Kidney epithelial cell (primary cell): ENCODE measurements at places on chromosomes 11 and 22. TPM values are rescaled to one million over a fixed set of nuclear protein-coding genes. Genes with fewer than 3 reads are reported as not detected.

- DNase-seq: no peak
These were observed 18.8 kb downstream of the LRP4 start for GRCh38 chr11:46899501-46900025.

GRCh38 chr11:2721210-2721916 lies 21.6 kb upstream of the KCNQ1OT1 start:
- DNase-seq: no peak

GRCh38 chr11:95697614-95698408 lies 91.8 kb downstream of the FAM76B start:
- no peak for DNase-seq

DNA sequence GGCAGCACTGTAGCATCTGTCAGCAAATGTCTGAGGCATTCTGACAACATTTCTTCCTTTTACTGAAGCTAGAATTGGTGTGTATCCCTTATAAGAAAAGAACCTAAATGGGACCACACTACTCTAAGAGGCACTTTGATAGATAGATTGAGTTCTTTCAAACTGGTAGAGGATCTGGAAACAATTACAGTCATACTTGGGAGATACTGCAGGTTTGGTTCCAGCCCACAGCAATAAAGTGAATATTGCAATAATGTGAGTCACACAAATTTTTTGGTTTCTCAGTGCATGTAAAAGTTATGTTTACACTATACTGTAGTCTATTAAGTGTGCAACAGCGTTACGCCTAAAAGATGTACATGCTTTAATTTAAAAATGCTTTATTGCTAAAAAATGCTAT lies 96.9 kb downstream of the SBF2 start:
- no peak for DNase-seq

GRCh38 chr11:70532731-70533130 lies 134.4 kb downstream of the CTTN start:
- DNase-seq: no peak

DNA sequence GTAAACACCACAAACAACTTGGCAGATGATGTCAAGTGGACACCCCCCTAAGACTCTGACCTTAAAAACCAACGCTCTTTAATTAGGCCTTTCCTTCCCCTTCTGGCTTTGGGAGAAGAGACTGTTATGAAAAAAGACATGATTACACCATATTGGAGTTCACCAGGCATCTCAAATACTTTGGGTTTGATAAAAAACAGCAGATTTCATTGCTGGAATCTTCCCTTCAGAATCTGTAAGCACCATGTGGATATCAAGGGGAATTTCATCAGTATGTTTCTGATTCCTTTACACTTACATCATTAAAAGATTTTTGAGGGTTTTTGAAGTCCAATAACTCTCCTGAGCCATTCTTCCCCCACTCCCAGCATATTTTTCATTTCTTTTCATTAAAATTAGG lies 85.6 kb downstream of the KIRREL3 start:
- DNase-seq: no peak

DNA sequence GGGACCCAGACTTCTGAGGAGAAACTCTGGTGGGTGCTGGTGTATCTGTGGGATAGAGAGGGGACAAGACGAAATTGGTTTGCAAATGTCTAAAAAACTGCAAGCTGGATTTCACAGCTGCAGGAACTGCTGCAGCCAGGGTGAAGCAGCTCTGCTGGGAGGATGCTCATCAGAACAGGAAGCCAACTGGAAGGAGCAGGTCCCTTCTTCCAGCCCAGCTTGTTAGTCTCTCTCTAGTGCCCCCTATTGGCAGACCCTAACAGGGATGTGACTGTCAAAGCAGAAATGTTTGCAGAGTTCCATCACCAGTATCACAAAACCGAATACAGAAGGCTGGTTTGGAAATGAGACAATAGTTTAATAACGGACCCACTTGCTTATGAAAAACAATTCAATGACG lies 74.8 kb upstream of the SLC22A12 start:
- no peak for DNase-seq

- DNase-seq: no peak
These were observed 1007.7 kb downstream of the BRD1 start for GRCh38 chr22:48819961-48820360.

DNA sequence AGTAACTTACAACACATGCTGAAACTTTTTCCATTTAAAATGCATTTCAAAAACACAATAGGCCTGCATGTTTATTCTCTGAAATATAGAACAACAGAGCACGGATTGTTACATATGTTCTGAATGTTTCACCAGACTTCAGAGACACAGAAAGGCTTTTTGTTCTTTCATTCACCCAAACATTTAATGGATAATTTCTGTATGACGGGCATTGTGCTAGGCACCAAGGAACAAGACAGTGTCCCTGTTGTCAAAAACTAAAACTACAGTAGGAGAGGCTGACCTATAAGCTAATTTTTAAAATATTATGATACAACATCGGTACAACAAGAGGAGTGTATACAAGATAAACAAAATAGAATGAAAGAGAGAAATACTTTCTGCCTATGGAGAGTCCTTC lies 81.9 kb upstream of the TEAD1 start:
- no peak for DNase-seq

- no peak for DNase-seq
These were observed 460 bp upstream of the MUC5AC start for GRCh38 chr11:1157341-1157644.

DNA sequence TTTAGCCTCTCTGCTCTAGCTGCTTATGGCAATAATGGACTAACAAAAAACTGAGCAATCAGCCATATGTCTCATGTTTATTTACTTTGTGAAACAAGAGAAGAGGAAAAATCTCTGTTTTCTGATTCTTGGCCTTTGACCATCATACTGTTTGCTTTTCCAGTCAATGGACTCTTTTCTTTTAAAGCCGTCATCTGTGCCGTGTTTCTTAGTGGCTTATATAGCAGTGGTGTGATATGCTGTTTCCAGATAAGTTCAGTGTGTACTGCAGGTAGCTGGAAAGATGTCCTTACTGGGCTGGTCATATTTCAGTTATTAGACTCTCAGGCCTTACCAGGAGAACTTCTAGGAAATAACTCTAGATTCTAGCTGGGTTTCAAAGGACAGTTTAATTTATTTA lies 33.6 kb upstream of the TECTA start:
- no peak for DNase-seq

- DNase-seq: no peak
These were observed 11.5 kb downstream of the CBX6 start for GRCh38 chr22:38860283-38861169.

DNA sequence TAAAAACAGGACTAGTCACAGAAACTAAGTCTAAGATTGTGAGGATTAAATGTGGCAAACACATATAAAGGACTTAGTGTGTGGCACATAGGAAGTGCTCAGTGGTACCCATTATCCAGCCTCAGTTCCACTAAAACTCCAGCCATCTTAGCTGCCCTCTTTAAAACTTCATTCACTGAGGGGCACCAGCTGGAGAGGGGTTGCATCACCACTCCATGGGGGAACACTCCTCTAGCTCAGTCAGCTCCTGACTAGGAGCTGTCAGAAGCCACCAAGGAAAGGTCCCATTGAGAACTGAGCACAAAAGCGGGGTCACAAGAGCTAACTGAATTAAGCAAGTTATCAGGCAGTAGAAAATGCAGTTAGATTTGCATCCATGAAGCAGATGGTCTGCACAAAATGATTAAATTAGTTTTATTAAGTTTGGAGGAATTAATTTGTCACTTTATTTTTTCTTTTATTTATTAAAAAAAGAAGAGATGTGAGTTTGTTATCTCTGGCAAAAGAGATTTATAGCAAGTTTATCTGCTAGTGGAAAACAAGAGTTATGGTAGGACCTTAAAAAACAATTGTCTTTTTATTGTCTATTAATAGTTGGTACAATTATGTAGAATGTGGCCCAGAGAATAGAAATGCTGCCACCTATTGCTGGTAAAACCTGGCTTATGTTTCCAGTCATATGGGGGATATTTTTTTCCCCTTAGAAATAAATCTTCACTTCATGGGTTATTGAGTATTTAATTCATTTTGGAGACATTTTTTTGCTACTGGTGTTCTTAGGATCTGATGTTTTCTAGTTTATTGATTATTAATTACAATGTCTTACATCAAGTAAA lies 95.7 kb downstream of the NAV2 start:
- no peak for DNase-seq

DNA sequence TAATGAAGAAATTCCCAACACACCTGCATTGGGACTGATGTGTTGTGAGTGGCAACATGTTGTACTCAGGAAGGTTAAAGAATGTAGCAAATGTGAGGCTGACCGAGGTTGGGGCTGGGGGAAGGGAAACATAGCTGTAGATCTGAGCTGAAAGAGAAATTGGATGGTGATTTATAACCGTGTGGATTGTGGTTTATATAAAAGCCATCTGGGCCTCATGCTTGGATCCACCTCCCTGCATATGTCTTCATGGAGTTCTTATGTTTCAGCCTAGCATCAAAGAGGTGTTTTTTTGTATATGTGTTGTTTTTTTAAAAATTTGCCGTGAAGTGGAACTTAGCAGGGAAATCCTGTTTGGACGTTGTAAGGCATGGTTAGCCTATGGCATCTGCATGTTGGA lies 141.3 kb downstream of the NAV2 start:
- DNase-seq: no peak

DNA sequence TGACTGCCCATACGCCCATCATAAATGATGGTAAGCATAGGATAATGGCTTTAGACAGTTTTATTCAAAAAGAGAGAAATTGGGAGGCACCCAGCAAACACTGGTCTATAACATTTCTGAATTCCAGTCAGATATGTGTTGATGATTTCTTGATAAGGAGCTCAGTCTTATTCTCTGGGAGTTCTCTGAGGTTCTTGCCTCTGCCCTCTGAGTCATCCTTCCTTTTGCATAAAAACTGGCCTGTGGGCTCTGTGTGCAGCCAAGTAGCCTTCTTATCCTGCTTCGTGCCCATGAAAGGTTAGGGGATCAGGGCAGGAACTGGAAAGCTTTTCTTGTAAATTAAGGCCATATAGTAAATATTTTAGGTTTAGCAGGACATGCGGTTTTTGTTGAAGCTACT lies 48.9 kb downstream of the FAR1 start:
- peak; percentile 21 for DNase-seq

- no peak for DNase-seq
These were observed 68.6 kb downstream of the LDLRAD3 start for GRCh38 chr11:36012455-36012854.

DNA sequence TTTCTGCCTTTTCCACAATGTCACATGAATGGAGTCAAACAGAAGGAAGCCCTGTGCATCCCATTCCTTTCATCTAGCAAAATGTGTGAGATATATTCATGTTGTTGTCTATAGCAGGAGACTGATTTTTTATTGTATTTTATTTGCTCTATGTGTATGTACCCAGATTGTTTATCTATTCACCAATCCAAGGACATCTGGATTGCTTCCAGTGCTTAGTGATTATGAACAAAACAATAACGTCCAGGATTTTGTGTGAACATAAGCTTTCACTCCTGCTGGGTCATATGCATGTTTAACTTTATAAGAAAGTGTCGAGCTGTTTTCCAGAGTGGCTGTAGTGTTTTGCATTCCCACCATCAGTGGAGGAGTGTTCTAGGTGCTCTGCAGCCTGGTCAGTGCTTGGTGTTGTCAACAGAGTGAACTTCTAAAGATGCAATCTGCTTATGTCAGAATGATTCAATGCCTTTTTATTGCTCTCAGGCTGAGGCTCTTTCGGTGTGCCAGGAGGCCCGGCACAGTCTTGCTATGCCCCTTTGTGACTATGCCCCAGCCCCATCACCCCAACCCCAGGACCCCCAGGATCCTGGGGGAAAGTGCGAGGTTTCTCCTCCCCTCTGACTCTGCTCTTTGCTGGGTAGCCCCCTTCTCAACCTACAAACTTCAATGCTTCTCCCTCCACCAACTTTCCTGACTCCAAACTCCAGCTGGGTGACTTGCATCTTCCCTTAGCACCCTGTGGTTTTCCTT lies 19.9 kb upstream of the SYT13 start:
- no peak for DNase-seq

GRCh38 chr11:130322126-130322525 lies 7.4 kb upstream of the ZBTB44 start:
- no peak for DNase-seq

DNA sequence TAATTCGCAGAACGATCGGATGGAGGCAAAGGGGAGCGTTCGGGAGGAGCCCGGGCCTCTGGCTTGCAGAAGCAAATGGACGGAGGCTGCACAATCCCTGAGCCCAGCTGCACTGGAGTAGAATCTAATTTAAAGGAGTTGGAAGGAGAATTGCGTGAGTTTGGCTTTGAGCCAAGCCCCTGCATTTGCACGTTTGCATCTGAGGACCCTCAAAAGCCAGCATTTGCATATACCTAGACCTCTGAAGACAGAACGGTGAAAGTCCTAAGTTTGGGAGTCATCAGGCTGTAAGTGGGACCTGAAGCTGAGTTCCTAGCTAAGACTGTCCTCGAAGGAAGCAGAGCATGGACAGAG lies 15.6 kb downstream of the TP53AIP1 start:
- no peak for DNase-seq

- DNase-seq: no peak
These were observed 3.6 kb downstream of the IL18 start for GRCh38 chr11:112160091-112160848.

The OR52H1 gene
- 0.75 TPM in 1 of 2 replicates, not detected in the other for total RNA-seq

The TBX1 gene
- total RNA-seq: not detected in 2 replicates

The CD3E gene
- total RNA-seq: not detected in 2 replicates

The HOATZ gene
- not detected in 2 replicates for total RNA-seq

The APOL3 gene
- 4.4 and 19.2 TPM in 2 replicates for total RNA-seq

The KLHDC7B gene
- total RNA-seq: 16.3 and 20.1 TPM in 2 replicates

The EIF1AD gene
- 33.4 and 59.0 TPM in 2 replicates for total RNA-seq
